ENCODE measurements at places on chromosomes 12 and 14.

DNA sequence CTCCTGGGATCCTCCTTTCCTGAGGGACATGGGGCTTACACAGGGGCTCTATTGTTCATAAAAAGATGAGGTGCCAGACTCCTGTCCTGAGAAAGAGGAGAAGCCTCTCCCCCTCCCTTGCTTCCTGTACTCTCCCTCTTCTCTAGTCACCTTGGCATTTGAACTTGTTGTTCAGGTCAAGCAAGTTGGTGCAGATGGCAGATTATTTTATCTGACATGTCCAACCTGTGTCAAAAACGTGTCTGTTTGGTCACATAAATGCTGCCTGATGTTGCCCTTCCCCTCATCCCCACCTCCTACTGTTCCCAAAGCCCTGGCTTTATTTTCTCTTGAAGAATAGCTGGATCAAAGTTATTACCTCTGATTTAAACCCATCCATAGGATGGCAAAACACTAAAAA, 154.8 kb downstream of the TMX1 start:
- no peak for DNase-seq

DNA sequence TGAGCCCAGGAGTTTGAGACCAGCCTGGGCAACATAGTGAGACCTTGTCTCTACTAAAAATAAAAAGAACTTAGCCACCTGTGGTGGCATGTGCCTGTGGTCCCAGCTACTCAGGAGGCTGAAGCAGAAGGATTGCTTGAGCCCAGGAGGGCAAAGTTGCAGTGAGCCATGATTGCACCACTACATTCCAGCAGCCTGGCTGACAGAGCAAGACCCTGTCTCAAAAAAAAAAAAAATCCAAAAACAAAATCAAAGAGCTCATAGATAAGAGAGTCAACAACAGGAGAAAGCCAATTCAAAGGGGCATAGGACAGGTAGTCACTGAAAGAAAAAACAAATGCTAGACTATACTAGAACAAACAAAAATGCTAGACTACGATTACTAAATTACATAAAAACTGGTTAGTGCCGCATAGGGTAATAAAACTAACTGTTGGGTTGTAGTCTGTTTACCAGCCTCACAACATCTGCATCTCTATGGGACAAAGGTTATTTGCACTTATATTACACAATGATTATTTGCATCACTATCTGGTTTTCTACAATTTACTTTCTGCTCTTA, 16.6 kb upstream of the EEA1 start:
- DNase-seq, result no peak

- no peak for DNase-seq
Measured at GRCh38 chr14:73245480-73246325, 8.4 kb downstream of the PAPLN start.

GRCh38 chr14:104926619-104927431, 2.1 kb downstream of the PLD4 start:
- no peak for DNase-seq

DNA sequence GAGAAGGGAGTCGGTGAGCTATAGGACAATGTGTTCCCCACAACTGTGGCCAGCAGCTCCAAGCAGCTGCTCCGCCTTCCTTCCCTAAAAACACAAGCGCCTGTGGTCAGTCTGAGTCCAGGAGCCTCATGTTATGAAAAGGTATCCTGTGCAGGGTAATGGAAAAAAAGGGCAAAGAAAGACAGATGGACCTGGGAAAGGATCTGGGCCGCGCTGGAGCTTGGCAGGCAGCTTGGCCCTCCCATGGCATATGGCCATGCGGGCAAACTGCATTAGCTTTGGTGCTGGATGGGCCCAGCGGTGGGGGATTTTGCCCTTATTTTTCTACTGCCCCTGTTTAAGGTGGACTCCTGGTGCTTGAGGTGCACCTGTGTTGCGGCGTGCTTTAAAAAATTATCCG, 23.7 kb upstream of the CHST11 start:
- no peak for DNase-seq

GRCh38 chr12:98137278-98137677, 378.1 kb upstream of the TMPO start:
- no peak for DNase-seq

DNA sequence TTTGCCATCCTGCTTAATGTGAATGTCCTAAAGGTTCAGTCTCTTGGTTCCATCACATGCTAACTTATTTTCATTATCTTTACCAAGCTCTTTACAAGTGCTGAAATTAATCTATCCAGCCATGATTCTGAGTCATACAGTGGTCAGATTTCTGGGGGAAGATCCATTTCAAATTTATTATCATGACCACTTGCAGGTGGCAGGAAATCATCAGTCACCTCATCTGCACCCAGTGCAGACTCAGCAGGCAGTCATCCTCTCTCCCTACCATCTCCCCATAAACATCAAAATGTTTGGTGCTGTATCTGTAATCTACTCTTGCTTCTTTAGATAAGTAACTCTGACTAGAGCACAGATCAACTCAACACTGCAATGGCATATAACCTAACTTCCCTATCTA, 23.5 kb downstream of the ATG14 start:
- DNase-seq, result no peak
